KG1 (cell line): ENCODE measurements at places on chromosomes 16 and 17.

DNA sequence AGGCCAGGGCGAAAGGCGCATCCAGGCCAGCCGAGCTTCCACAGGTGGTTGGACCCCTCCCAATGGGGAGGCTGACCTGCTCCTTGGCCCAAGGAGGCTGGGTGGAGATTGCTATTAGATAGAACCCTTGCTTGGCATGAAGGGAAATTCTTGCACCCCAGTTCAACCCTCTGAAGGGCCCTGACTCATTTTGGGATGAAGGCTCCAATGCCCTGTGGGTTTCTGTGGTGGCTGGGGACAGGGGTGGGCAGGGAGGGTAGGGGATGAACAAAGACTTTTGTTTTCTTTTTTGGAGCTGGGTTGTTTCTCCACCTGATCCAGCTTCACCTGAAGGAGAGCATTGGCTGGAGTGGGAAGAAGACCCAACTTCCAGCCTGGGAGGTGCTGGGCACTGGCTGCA, 16.7 kb upstream of the TBX21 start:
- DNase-seq = no peak

GRCh38 chr16:27129401-27129800, 62.7 kb downstream of the C16orf82 start:
- DNase-seq = no peak

DNA sequence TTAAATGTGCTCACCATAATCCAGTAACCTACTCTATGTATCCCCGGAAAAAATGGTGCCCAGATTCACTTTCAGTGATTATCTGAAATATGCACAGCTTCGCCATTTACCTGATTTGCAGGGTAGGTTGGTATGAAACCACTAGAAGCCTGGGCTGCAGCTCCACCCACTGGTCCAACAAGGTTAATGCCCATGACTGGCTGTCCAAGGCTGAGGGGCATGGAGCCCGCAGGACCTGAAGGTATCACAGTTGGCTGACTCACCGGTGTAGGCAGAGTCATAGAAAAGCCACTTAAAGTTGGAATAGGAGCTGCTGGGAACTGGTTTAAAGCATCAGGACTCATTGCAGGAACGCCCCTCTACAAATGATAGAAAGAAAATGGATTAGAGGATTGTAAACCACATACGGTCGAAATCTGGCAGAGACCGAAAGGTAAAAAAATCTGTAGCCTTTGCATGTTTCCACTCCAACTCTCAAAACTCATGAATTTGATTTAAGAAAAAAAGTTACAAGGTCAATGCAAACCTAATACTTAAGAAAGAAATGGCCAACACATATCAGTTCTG, 38.6 kb downstream of the SYNRG start:
- DNase-seq = no peak

- no peak for DNase-seq
Measured at GRCh38 chr17:7977039-7977438, 25.4 kb upstream of the GUCY2D start.

GRCh38 chr16:1669698-1670097, 8.4 kb upstream of the JPT2 start:
- no peak for DNase-seq

- no peak for DNase-seq
Measured at GRCh38 chr16:67296420-67296819, 17.1 kb downstream of the PLEKHG4 start.

- no peak for DNase-seq
Measured at GRCh38 chr16:88769617-88770460, 15.2 kb downstream of the PIEZO1 start.

DNA sequence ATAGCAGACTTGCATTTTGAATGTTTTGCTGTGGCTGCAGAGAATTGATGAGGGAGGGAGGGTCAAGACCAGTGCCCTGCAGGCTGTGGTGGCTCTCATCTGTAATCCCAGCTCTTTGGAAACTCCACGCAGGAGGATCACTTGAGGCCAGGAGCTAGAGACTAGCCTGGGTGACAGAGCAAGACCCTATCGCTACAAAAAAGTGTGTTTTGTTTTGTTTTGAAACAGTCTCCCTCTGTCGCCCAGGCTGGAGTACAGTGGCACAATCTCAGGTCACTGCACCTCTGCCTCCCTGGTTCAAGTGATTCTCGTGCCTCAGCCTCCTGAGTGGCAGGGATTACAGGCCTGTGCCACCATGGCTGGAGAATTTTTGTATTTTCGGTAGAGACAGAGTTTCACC, 1.9 kb upstream of the UBE2G1 start:
- DNase-seq = no peak

DNA sequence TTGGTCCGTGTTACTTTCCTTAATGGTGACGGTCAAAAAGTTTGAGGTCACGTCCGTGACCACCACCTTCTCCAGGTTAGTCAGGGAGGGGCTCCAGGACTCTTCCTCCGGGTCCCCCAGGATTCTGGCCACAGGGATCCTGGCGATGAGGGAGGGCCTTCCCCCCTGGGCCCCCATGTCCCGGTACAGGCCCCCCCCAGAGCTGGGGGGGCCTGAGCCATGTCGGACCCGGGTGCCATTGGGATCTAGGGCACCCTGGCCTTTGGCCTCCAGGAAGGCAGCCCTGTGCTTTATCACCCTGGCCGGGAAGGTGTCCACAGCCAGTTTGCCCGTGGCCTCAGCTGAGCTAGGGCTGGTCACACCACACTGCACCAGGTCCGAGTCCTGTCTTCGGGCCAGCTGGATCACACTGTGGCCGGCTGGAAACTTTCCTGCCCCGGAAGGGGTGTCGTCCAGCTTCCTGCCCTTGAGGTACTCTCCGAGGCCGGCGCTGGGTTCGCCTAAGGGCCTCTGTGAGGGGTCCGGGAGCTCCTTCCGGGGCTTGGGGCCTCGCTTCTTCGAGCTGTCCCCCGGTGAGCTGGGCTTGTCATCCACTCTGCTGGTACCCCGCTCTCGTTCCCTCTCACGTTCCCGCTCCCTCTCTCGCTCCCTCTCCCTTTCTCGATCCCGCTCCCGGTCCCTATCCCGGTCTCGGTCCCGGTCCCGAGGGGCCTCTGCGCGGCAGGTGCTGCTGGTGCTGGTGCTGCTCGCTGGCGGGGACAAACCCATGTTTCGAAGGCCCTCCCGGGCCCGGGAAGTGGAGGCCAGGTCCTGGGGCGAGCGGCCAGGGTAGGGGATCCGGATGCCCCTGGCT, 2.0 kb downstream of the CBX8 start:
- no peak for DNase-seq

- no peak for DNase-seq
Measured at GRCh38 chr16:86319585-86320236, 190.6 kb upstream of the FOXF1 start.

DNA sequence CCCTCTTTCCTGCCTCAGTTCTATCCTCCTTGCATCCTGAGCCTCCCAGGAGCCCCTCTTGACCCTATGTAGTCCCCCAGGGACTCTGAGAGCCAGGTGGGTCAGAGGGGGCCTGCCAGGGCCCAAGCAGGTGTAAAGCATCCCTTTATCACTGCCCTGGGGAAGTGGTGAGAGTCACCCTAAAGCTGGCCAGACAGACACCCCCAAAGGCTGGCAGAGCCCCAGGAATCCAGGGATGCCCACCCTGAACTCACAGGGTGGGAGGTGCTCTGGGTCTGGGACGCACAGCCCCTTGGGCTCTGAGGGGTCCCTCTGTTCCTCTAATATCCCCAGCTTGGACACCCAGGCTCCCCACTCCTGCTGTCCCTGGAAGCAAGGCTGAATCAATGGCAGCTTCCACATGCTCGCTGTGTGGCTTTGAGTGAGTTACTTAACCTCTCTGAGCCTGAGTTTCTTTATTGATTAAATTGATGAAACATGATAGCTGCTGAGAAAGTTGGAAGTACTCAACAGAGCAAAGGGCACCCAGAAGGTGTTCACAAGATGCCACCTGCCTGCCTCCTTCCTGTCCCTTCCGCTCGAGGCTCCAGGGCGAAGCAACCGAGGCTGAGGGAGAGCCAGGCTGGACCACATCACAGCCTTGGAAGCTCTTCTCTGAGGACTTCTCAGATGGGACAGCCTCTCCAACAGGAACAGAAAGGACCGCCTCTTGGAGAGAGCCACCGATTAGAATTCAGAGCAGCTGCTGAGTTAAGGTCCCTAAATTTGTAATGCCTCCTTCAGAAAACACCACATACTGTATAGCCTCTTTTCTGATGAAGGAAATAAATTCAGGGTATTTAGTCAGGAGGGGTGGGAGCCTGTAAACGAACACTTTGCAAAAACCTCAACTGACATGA, 67.1 kb upstream of the DOC2B start:
- no peak for DNase-seq

GRCh38 chr16:309476-309875, 26.5 kb downstream of the PDIA2 start:
- no peak for DNase-seq

DNA sequence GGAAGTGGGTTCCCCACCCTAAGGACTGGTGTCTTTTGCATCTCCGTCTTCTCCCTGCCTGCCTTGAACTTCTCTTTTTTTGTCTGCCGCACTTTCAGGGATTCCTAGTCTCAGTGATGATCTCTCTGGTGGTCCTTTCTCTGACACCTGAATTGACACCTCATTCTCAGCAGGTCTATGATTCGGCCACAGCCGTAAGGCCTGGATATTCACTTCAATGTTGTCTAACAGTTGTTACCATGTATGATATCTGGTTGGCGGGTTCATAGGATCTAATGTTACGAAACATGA, 25.1 kb upstream of the SLC47A1 start:
- no peak for DNase-seq

- no peak for DNase-seq
Measured at GRCh38 chr17:45129426-45129939, 2.8 kb downstream of the PLCD3 start.

DNA sequence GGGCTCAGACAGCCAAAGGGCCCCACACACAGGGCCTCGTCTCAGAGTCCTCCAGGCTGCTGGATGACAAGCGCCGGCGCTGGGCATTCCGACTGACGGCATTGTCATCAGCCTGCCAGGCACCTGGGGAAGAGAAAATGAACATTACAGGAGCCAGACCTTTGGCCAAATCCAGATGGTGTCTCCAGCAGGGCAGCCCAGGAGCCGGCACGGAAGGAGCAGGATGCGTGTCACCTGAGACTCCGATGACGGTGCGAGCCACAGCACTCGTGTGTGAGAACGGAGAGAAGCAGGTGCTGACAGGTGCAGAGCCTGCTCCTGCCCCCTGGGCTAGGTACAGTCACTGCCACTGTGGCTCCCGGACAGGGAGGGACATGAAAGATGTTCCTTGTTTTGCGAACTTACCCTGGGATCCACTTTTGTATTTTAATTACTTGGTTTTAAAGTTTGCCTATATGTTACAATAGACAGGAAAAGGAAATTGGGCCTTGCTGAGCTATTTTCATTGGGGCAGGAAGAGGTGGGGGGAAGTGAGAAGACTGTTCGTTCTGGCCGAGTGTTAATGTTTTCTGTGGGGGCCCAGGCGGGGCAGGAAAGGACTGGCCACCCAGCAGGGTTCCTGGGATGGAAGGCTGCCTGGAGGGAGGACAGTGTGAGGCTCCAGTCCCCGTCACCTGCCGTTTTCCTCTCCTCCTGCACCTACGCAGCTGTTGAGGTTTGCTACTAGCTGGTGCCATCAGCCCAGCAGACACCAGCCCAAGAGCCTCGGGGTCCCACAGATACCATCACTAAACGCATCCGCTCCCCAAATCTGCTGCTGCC, 4.4 kb upstream of the FOXJ1 start:
- DNase-seq = no peak

GRCh38 chr16:19884611-19885450, at the start of gene GPRC5B:
Gene GPRC5B (minus strand): TSS chr16:19884848. CDS start chr16:19872845, 12,003 bp downstream.
- DNase-seq = peak; percentile 27

DNA sequence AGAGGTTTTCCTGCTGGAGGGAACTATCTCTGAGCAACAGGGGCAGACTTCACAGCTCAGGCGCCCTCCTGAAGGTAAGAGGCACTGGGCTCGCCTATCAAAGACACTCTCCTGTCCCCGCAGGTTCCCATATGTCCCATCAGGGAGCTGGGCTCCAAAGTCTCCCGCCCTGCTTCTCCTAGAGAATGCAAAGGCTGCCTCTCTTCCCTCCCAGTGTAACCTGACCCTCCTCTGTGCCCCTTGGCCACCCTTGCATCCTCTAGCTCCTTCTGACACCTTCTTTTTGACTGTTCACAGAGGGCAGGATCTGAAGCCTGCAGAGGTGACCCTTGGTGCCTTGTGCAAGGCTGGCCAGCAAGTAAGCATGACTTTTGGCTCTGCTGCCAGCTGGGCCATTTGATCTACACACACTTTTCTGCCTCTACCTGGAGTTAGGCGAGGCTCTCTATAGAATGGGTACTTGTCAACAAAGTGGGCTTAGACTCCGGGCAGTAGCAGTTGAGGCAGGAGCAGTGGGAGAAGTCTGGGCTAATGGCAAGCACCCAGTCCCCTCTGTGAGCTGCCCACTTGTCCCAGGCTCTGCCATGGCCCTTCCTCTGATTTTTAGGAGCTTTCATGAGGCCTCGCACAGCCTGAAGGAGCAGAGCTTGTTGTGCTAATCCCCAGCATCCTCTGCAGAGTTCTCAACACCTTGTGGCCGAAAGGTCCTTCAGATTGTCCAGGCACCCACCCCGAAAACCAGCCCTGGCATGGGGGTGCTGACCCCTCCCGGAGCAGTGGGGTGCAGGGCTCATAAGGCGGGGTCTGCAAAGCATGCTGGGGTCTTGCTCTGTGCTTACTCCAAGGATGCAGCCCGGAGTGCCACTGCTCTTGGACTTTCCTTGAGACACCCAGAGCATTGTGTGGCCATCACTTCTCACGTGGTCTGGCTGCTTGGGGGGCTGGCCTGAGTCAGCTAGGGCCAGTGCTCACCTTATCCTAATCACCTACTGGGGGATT, 122.9 kb downstream of the METRNL start:
- DNase-seq = no peak
